Germinal center (tissue), 1 donor: ENCODE measurements at places on chromosomes 7 and 10.

- DNase-seq, result no peak
Measured at GRCh38 chr10:36271627-36272340, 629.7 kb upstream of the FZD8 start.

GRCh38 chr7:99786726-99787335 is 2.8 kb upstream of the CYP3A4 start:
- no peak for DNase-seq

DNA sequence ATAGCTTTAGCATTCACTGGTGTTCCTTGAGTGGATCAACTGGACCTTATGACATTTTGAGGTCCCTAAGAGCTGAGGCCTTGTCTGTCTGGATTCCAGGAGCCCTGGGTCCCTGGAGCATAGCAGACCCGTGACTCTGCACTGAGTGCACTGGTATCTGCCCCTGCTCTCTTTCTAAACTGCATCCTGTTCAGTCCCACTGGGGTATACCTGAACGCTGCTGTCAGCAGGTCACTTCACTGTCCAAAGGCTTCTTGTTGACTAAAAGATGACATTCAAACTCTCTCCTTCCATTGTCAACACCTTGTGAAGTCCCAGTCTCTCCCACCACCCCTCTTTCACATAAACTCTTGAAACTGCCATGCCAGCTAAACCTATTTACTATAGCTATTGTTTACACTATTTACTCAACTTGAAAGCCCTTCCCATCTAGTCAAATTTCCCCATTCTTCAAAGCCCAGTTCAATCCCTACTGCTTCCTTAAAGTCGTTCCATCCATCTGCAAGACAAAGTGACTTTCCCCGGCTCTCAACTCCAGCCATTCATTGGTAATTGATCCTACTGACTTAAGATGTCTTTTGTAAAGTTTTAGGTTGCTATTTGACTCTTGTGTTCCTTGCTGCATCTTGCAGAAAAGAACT is 523.3 kb downstream of the KCNMA1 start:
- no peak for DNase-seq

DNA sequence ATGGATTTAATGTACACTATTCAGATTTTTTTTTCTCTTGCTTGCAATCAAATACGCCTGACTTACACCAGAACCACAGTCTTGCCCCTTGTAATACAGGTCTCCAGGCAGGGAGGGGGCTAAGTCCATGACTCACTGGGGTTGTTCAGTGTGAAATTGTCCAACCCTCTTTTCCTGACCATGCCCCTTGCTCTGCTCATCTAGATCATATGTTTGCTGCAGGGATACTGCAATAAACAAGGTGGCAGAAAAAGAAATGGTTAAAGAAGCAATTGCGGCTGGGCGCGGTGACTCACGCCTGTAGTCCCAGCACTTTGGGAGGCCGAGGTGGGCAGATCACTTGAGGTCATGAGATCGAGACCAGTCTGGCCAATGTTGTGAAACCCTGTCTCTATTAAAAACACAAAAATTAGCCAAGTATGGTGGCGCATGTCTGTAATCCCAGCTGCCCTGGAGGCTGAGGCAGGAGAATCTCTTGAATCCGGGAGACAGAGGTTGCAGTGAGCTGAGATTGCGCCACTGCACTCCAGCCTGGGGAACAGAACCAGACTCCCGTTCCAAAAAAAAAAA is 85.5 kb downstream of the TMEM130 start:
- no peak for DNase-seq

GRCh38 chr7:2225830-2226229 is 6.9 kb downstream of the MAD1L1 start:
- no peak for DNase-seq

- no peak for DNase-seq
Measured at GRCh38 chr7:37193087-37193774, 255.4 kb downstream of the ELMO1 start.

GRCh38 chr10:132504501-132505272 is 32.9 kb upstream of the INPP5A start:
- DNase-seq, result no peak

DNA sequence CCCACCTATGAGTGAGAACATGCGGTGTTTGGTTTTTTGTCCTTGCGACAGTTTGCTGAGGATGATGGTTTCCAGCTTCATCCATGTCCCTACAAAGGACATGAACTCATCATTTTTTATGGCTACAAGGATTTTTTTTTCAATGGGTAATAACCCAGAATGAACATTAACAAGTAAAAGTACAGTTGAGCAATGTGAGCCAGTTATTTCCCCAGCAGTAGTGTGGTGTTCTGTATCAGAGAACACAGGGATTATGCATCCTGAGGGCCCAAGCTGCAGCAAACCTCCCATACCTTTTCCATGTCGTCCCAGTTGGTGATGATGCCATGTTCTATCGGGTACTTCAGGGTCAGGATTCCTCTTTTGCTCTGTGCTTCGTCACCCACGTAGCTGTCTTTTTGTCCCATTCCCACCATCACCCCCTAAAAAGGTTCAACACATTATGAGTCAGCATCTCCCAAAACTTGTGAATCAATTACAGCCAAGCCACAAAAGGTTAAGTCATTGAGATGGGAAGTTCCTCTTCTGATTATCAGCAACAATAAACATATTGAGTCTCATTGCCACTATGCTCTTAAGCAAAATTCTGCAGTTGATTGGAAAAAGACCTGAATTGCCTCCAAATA is 5.5 kb downstream of the ACTA2 start:
- DNase-seq, result no peak

DNA sequence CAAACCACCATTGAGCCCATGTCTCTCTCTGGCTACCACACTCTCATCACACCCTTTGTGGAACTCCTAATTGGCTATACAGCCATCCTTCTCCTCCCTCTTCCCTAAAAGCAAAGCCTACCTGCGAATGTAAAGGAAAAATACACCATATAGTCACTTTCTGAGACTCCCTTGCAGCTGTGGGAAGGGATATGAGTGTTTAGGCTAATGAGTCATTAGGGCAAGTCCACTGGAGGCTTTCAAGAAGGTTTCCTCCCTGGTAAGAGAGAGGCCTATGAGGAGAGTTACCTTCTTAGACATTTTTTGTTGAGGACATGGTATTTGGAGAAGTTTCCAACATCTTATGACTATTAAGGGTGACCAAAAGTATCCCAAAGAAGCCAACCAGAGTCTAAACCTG is 4.1 kb upstream of the TMEM243 start:
- DNase-seq, result no peak

- no peak for DNase-seq
Measured at GRCh38 chr10:61618388-61618961, 44.3 kb upstream of the CABCOCO1 start.

DNA sequence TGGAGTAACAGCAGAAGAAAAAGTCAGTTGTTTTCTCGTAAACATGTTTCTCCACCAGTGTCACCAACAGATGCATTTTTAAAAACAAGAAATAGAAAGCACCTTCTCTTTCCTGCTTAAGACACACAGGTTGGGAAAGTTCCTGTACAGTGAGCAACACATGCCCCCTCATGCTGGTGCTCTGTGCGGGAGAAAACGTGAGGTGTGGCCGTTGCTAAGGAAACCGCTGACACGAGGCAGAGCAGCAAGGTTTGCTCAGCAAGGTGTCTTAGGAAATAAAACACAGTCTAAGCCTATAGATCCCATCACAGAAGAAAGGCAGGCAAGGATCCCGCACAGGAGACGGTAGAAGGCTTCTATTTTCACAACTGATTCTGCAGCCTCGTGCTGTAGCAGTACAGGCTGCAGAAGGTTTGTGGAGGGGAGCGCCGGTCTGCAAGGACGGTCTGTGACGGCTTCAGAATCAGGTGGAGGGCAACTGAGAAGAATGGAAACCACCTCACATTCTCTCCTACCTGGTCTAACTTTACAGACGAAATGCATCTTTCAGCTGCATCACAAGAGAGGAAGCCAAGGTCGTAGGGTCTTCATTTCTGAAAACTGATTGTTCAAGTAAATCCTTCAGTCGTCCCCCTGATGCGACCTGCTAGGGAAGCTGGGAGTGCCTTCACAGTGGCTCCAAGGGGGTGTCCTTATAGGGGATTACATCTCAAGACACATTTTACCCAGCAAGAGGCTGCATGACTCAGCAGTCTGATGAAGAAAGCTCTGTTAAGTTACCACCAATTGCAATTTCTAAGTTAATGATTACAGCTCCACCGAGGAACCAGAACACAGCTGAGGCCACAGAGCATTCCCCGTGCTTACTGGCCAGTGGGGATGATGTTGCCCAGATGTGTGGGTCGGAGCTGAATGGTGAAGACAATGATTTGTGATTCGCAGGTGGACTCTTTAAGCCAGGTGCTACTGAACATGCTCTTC is 150.7 kb upstream of the KLF14 start:
- no peak for DNase-seq

GRCh38 chr7:146966274-146966673 is 849.7 kb downstream of the CNTNAP2 start:
- DNase-seq, result no peak

- DNase-seq, result no peak
Measured at GRCh38 chr10:4647109-4647785, 178.8 kb upstream of the AKR1E2 start.

GRCh38 chr10:13206546-13207443 is 27.4 kb downstream of the UCMA start:
- no peak for DNase-seq

GRCh38 chr10:87671139-87671815 is 11.6 kb downstream of the PAPSS2 start:
- DNase-seq, result no peak
